Left renal pelvis (tissue), 4 donors: ENCODE measurements at places on chromosomes 12 and 14.

DNA sequence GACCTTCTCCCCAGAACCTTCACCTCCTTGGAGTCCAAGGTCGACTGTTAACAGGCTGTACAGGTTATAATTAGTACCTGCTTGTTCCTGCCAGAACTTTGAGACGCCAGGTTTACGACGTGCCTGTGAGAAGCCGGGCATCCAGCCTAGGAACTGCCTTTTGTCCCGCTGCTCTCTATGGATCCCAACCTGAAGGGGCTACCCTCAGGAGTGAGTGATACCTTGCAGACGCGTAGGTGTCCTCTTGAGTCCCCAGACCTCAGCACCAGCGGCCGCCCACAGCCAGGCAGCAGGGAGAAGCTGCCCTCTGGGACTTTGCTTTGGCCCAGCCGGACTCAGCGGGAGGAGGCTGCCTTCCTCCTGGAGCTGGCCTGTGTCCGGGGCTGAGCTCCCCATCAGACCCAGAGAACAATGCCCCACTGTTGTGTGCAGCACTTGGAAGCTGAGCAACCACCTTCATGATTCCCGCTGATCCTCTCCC is 16.2 kb downstream of the SYNE3 start:
- DNase-seq = no peak

DNA sequence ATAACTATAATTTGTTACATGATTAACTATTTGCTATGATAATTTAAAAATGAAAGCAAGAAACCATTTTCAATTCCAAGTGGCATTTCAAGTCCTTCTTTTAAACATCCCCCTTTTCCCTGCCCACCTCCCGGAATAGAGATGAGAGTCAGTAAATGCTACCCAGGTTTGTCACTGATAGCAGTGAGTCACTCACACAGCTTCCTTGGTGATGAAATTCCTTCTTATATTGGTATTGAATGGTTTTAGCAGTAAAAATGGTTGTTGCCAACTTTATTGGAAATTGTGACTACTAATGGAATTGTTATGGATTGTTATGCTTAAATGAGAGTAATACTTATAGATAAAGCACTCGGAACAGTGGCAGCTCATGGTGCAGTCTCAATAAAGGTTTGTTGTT is 90.5 kb downstream of the PPM1A start:
- no peak for DNase-seq

- no peak for DNase-seq
These were observed 156.6 kb downstream of the TSPAN9 start for GRCh38 chr12:3233797-3234196.

DNA sequence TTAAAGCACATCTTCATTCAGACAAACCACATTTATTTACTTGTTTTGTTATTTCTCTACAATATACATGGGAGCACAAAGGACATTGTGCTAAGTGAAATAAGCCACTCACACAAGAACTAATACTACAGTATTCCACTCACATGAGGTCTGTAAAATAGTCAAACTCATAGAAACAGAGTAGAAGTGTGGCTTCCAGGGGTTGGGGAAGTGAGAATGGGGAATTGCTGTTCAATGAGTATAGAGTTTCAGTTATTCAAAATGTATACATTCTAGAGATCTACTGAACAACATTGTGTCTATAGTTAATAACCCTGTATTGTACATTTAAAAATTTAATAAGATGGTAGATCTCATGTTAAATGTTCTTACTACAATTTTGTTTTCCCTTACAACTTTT is 88.8 kb downstream of the ATXN7L3B start:
- DNase-seq = no peak

GRCh38 chr14:101084436-101084826 is 180.9 kb upstream of the RTL1 start:
- DNase-seq = no peak

- DNase-seq = no peak
These were observed 26.3 kb downstream of the LRIG3 start for GRCh38 chr12:58894040-58894439.

GRCh38 chr12:54593725-54594124 is 5.3 kb upstream of the PPP1R1A start:
- DNase-seq = no peak

DNA sequence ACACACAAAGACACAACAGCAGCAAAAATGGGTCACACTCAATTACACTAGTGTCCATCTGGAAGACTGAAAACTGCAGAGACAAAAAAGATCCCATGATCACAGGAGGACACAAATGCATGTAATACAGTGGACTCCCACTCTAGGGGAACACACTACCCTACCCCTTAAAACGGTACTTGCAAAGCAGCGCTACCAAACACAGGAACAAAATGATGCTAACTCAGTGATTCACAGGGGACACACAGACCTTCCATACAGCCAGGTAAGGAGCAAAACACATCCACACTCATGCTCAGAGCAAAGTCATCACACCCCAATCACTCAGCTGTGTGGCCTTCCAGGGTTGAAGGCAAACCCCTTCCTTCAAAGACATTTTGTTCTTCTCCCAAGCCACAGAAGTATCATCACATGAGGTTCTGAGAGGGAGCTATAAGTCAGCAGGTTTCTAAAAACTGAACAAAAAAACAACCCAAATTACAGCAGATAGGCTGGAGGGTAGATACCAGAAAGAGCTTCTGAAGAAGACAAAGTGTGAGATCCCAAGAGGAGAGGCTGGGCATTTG is 14.8 kb downstream of the SMUG1 start:
- no peak for DNase-seq

DNA sequence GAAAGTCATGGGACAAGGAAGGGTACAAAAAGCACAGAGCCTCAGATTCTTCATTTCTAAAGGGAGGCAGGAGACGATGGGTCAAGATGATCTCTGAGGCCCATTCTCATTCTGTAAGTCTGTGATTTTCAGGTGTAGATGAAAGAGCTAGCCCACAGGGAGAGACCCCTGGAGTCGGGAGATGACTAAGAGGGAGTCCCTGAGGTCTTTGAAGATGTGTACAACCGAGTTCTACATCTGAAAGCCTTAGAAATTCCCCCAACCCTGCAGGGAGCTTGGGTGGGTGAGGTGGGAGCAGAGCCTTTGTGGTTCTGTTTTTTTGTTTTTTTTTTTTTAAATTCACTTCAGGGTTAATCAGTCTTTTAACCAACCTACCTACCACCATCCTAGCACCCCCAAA is 3.1 kb downstream of the WNT10B start:
- DNase-seq = no peak

DNA sequence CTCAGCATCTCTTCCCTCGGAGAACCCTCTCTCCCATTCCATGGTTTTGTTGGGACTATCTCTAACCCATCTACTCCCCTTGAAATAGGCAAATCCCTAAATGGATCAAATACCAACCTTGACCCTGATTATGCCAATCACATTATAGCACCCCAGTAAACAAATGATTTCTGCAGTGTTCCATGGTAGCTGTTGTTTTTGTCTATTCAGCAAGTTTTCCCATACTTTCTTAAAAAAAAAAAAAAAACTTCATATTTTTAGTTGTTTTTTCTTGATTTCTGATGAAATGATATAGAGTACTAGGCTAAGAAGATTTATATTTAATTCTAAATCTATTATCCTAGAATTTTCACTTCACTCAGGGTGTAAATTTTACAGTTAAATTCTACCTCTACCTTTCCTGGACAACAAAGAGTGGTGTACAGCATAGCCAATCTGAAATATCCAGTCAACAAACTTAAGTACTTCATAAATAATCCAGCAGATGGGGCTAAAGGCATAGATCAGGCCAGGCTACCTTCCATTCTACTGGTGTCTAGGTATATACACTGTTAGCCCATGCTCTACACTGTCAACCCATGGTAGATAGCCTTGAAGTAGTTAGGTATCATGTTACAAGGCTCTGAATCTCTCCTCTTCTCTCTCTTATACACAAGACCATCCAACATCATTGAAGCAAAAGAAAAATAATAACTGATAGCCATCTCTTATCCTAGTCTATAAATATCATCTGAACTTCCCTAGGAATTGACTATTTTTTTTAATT is 82.2 kb downstream of the PLEKHG7 start:
- DNase-seq = peak; percentile 36

DNA sequence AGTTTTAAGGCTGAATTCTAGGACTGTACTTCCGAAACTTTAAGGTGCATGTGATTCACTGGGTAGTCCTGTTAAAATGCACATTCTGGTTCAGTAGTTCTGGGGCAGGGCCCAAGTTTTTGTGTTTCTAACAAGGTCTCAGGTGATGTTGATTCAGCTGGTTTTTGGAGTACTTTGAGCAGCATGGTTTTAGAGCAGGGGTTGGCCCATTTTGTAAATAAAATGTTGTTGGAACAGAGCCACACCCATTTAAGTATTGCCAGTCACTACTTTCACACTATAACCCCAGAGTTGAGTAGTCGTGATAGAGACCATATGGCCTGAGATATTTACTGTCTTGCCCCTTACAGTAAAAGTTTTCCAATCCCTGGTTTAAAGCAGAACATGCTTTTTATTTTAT is 111.3 kb downstream of the SYNE2 start:
- no peak for DNase-seq

GRCh38 chr12:17459214-17459613 is 630.8 kb downstream of the RERGL start:
- no peak for DNase-seq

DNA sequence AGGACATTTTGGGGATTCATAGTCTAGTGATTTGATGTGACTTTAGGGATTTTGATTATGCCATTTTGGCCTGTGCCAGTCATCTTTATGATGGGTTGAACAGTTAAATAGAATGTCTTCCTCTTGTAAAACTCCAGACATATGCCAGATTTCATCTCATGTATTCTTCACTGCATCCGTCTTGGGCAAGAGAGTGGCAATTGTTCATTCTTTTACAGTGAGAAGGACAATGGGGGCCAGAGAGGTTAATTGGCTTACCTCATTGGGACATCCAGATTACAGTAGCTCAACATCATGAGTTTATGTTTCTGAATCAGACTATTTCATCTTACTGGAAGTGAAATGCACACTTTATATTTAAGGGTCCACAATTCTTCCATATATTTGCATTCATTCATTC is 108.2 kb upstream of the SLC38A2 start:
- DNase-seq = no peak

DNA sequence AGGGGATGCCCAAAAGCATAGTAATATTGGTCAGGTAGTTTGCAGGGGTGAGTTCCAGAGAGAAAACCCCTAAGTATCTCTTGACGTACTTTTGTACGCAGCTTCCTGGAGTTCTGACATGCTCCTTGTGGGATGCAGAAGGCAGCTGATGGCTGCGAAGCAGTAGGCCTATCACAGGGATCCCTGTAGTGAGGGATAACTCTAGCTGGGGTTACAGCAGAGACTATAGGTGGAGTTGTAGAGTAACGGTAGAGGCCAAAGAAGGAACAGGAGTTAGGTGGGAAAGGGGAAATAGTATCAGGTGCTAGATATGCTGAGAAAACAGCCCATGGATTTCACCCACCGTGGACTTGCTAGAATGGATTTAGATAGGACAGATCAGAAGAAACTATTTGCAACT is 37.3 kb downstream of the MGST1 start:
- DNase-seq = no peak

DNA sequence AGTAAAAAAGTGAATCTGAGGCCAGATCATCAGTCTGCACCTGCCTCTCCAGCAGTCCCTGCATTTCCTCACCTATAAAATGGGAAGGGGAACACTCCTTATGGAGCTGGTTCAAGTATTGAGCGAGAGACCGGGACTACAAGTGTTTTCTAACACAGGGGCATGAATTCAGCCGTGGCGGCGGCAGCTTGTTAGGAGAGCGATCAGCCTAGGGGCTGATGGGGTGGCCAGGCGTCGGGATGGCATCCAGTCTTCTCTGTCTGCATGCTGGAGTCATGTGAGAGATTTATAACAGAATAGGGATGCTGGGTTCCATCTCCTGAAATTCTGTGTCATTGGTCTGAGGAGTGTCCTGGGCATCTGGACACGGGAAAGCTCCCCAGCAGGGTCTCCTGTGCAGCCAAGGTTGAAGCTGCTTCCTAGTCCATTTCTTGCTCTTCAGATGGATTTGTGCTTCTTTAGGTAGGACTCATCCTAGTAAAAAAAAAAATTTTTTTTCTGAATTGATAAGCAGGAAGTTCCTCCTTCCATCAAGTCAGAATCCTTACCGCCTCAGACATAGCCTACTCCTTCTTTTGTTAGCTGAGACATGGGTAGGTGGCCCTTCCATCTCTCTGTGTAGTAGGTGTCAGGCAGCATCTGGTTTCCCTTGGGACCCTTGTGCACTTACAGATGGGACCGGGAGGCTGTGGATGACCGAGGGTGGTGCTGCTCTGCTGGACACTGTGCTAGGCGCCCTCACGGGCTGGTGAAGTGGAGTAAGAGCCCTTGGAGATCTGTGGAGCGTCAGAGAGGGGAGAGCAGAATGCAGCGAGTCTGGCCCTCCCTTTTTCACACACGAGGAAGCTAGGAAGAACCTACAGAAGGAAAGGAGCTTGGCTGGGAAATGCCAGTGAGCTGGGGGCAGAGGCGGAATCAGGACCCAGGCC is 146.7 kb downstream of the TSPAN9 start:
- no peak for DNase-seq

- no peak for DNase-seq
These were observed 187.4 kb upstream of the RASSF8 start for GRCh38 chr12:25771041-25771440.

- peak; percentile 39 for DNase-seq
These were observed 61.3 kb downstream of the C14orf132 start for GRCh38 chr14:96100161-96101064.

- peak; percentile 81 for DNase-seq
These were observed at the start of gene CFAP251 for GRCh38 chr12:121917950-121918678. Gene CFAP251 (plus strand): TSS chr12:121918592. CDS start chr12:121921306, 2,714 bp downstream.

GRCh38 chr12:131153956-131154355 is 200.2 kb downstream of the ADGRD1 start:
- no peak for DNase-seq

DNA sequence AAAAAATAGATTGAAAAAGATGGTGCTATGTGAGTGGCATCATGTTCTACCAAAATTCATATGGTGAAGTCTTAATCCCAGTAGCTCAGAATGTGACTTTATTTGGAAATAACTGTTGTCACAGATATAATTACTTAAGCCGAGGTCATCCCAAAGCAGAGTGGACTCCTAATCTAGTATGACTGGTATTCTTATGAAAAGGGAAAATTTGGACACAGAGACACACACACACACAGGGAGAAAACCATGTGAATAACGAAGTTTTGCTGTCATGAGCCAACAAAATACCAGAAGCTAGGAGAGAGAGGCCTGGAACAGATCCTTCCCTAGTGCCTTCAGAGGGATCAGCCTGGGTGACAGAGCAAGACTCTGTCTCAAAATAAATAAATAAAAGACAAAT is 62.6 kb downstream of the FAR2 start:
- DNase-seq = no peak

GRCh38 chr14:70908935-70909641 is 1.8 kb downstream of the PCNX1 start:
- no peak for DNase-seq

- no peak for DNase-seq
These were observed 249.9 kb upstream of the RGS6 start for GRCh38 chr14:71682337-71682736.

DNA sequence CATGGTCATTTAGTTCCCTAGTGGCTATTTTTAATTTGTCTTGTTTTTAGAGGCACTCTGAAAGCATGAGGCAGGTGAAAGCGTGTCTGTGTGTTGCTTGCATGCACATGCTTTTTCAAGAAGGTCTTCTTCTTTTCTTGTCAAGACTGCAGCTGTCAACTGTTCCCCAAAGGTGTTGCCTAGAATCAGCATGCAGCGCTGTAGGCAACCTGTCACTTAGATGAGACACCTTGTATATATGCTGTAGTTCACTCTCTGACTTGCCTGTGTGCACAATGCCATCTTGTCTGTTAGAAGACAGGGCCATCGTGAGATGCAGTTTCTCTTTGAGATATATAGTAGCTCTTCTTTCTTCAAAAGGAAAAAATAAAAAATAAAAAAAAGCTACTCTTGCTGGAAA is 885.7 kb downstream of the DIO2 start:
- DNase-seq = no peak
